ENCODE measurements at places on chromosomes 1 and 21.

DNA sequence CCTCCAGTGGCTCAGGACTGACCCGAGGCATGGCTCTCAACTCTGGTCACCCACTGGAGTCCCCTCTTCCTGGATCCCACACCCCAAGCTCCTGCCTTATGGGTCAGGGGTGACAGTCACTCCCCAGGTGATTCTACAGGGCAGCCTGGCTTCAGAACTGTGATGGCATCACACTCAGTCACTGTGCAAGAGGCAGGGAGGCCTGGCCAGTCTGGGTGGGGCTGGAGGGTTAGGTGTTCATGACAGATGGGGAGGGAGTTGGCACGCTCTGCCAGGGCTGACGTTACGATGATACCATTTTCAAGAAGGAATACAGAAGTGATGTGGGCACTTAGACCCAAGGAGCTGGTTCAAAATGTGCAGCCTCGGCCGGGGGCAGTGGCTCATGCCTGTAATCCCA is 25.2 kb upstream of the ABCG1 start:
- no peak for DNase-seq

- DNase-seq, result no peak
Observed at GRCh38 chr1:151935154-151935553, 25.8 kb upstream of the THEM4 start.

DNA sequence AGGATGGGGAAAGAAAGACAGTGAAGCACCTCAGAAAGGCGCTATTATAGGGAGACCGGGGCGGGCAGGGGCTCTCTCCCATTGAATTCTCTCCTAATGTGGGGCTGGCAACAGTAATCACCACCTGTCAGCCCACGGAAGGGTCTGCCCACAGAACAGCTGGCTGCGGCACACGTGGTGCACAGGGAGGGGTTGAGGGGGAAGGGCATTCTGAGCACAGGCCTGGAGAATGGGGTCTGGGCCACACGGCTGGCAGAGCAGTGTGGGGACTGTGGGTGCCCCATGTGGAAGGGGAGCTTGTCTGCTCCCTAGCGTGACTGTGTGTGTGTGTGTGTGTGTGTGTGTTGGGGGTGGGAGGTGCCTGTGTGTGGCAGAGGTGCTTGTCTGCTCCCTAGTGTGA is 4.1 kb downstream of the OLFML3 start:
- no peak for DNase-seq

DNA sequence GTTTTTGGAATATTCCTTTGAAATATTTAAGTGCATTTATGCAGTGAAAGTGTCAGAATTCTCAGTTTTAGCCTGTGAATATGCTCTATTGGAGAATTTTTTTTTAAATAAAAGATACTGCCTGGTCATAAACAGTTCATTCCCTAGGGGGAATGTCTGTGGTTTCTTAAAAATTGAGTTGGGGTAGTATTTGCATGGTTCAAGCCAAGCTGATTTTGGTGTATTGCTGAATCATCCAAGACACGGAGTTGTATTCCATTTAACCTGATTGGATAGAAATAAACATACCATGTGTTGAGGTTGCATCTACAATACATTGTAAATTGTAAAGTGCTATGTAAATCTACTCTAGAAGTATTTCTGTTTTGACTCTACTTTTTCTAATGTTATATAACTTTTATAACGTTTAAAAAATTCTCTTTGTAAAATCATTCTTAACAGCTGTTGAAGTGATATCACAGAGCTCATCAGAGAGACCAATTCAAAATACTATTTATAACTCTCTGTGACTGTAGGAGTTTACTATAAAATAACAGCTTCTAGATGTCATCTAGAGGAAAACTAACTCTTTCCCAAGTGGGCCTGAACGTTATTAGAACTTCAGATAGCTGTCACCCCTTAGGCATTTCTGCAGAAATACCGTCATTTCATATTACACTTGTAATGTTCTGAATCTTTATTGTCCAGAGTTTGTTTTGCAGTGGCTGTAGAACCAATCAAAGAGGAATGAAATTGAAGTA is 199.1 kb downstream of the USP25 start:
- no peak for DNase-seq

GRCh38 chr1:196002906-196003305 is 605.3 kb downstream of the KCNT2 start:
- DNase-seq, result no peak

GRCh38 chr1:234230414-234230862 is 142.8 kb upstream of the COA6 start:
- DNase-seq, result no peak

All from SIG-M5 (cell line).